SK-MEL-5 (cell line): ENCODE measurements at places on chromosomes 1 and 21. TPM values are rescaled to one million over a fixed set of nuclear protein-coding genes. Genes with fewer than 3 reads are reported as not detected.

Gene EVA1C
- total RNA-seq: 1.1 and 5.0 TPM in 2 replicates

Gene MAGI3
- total RNA-seq: 4.0 TPM in 2 replicates

Gene PAX7
- not detected in 2 replicates for total RNA-seq

Gene PHACTR4
- total RNA-seq: 5.4 and 5.5 TPM in 2 replicates

Gene SLC25A34
- total RNA-seq: 0.40 and 1.3 TPM in 2 replicates

Gene SV2A
- total RNA-seq: 19.4 and 22.3 TPM in 2 replicates

Gene CFHR2
- not detected in 2 replicates for total RNA-seq

Gene UBXN10
- total RNA-seq: 0.08 TPM in 1 of 2 replicates, not detected in the other

Gene TNFRSF18
- total RNA-seq: not detected in 2 replicates

Gene MPL
- total RNA-seq: not detected in 2 replicates

Gene GRHL3
- total RNA-seq: not detected in 2 replicates

Gene PPFIA4
- 4.5 and 4.8 TPM in 2 replicates for total RNA-seq

Gene COL11A1
- 0.26 TPM in 1 of 2 replicates, not detected in the other for total RNA-seq

Gene ELAPOR1
- total RNA-seq: 0.35 TPM in 1 of 2 replicates, not detected in the other

Gene GJC2
- total RNA-seq: 0.16 TPM in 1 of 2 replicates, not detected in the other

Gene TRPM2
- total RNA-seq: 0.21 and 0.37 TPM in 2 replicates

Gene HSD3B2
- 0.32 and 1.1 TPM in 2 replicates for total RNA-seq

Gene ZFP69B
- total RNA-seq: 3.3 and 3.4 TPM in 2 replicates

Gene TAS1R1
- not detected in 2 replicates for total RNA-seq

Gene PTGER3
- total RNA-seq: 0.03 and 0.05 TPM in 2 replicates

Gene C4BPA
- not detected in 2 replicates for total RNA-seq

Gene MMP23B
- total RNA-seq: not detected in 2 replicates

Gene PGBD5
- total RNA-seq: 0.61 and 0.80 TPM in 2 replicates

Gene LEFTY1
- total RNA-seq: not detected in 2 replicates

Gene ATP1A4
- 0.11 TPM in 1 of 2 replicates, not detected in the other for total RNA-seq

Gene ARHGAP29
- 4.0 and 4.5 TPM in 2 replicates for total RNA-seq

Gene MFSD2A
- 3.1 and 3.9 TPM in 2 replicates for total RNA-seq

Gene SFT2D2
- 65.8 and 71.4 TPM in 2 replicates for total RNA-seq

Gene ZBTB18
- total RNA-seq: 11.4 and 13.0 TPM in 2 replicates

Gene MSH4
- total RNA-seq: 0.08 and 0.16 TPM in 2 replicates

Gene ELAVL4
- 0.05 and 0.16 TPM in 2 replicates for total RNA-seq

Gene GJA5
- total RNA-seq: not detected in 2 replicates

Gene SEMA4A
- total RNA-seq: 0.11 and 1.3 TPM in 2 replicates

Gene ATPAF1
- 62.9 and 68.8 TPM in 2 replicates for total RNA-seq

Gene NOS1AP
- total RNA-seq: 0.29 and 0.85 TPM in 2 replicates

Gene KCNJ10
- total RNA-seq: 0.11 and 0.26 TPM in 2 replicates

Gene ALG14
- total RNA-seq: 4.7 and 7.1 TPM in 2 replicates

Gene PLPP3
- total RNA-seq: 26.5 and 26.7 TPM in 2 replicates

Gene UBL4B
- not detected in 2 replicates for total RNA-seq

Gene WNT9A
- not detected in 2 replicates for total RNA-seq

Gene NLRP3
- 0.16 TPM in 1 of 2 replicates, not detected in the other for total RNA-seq

Gene KRTAP23-1
- total RNA-seq: not detected in 2 replicates

Gene GUCA2B
- total RNA-seq: not detected in 2 replicates

Gene TNNT2
- total RNA-seq: not detected in 2 replicates

Gene LYPD8
- total RNA-seq: 2.3 and 2.4 TPM in 2 replicates
